ENCODE measurements at places on chromosomes 7 and 10.
A peak's percentile ranks its signal among the peaks of the same experiment; 100 is the strongest.

DNA sequence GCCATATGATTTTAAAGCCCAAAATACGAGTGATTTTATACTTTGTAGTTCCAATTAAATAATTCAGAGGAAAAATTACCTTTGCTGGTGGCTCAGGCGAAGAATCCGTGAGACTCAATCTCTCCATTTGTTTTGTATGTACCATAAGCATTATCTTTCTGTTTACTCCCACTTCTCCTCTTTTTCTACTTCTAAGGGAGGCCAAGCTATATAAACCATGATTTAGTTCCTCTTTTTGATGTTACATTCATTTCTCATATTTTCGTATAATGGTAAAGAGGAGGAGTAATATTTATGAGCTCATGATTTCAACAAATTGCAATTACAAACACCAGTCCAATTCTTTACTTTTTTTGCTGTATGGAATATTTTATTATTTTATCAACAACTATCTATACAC, 50.6 kb upstream of the TES start:
- DNase-seq = no peak

DNA sequence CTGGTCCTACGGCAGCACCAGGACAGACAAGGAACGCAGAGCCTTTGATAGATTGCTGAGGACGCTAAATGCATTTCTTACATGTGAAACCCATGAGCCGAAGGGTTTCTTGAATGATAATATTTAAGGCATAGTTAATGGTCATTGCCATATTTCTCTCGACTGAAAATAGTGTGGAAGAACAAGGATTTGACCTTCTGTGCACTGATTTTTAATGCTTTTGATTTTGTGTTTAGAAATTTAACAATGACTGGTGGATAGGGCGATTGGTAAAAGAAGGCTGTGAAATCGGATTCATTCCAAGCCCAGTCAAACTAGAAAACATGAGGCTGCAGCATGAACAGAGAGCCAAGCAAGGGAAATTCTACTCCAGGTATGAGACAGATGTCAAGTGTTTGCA, 150.8 kb downstream of the NSUN6 start:
- DNase-seq = no peak

DNA sequence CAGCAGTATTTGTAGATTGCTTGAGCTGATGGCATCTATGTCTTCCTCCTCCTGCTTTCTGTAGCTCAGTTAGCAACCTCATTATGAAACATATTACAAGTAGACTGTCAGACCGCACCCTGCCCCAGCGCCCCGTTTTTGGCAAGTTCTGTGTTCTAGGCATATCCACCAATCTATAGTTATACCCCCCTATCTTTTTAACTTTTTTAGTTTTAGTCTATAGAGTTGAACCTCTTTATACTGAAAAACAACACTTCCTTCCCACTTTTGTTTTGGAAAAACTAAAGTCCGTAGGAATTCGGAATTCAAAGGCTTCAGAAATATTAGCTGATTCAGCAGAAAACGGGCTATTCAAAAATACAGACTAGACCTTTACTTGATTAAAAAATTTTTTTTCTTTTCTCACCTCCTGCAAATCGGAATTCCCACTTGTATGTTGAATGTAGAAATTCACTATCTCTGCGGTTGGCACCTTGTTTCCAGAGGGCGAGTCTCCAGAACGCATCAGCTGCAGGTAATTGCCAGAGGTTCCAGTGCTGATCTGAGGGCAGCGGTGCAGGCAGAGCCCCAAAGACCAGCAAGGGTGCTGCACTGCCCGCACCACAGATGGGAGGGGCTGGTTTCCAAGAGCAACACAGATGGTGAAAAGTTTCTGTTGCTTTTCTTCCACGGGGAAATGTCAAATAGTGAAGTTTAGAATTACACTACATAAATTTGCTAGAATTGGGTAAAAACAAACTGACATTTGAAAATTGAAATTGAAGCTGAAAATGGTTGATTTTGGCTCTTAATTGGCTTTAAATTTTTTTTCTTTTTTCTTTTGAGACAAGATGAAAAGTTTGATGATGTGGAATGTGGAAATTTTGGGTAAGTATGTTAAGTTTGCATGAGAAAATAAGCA, 2.2 kb upstream of the FZD8 start:
- DNase-seq = no peak

DNA sequence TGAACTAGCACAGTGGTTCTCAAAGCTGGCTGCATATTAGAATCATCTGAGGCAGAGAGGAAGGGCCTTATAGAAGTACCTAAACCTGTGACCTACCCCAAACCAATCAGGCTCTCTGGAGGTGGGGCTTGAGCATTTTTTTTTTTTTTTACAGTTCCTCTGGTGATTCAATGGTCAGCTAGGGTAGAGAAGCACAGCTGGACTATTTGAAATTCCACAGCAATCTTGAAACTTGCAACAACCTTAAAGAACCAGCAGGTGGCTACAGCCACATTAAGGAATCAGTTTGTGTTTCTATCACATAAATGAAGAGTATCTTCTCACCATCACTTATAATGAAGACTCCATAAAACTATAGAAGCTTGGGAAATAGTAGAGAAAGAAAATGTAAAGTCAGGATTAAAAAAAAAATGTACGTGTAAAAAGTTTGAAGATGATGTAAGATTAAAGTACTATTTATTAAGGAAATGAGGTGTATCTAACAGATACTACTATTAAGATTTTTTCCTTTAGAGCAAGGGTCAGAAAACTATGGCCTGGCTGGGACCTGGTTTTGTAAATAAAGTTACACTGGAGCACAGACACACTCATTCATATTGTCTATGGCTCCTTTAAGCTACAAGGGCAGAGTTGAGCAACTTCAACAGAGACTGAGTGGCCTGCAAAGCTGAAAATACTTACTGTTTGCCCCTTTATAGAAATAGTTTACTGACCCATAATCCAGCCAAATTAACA, 3.8 kb downstream of the RTKN2 start:
- DNase-seq = no peak

- no peak for DNase-seq
Observed at GRCh38 chr7:128933180-128933891, 4.4 kb upstream of the IRF5 start.

GRCh38 chr7:1940402-1940786, 270.3 kb downstream of the ELFN1 start:
- no peak for DNase-seq

GRCh38 chr10:80144067-80144695, 11.7 kb downstream of the PLAC9 start:
- no peak for DNase-seq

DNA sequence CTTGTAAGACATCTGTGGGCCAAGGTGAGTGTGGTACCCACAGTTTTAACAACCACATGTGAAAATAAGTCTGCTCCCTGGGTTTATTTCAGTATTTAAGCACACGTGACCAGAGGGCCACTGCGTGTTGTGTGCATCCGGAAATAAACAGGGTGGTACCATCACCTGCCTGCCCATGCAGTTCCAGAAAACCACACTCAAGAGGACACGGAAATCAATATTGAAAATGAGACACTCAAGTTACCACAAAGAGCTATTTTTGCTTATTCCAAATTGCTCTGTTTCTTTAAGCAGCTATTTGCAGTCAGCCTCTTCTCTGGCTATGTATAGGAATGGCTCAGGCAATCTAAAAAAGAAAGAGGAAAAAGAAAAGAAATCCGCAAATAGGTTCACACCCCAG, 71.8 kb upstream of the LOXL4 start:
- no peak for DNase-seq

GRCh38 chr7:132618956-132619305, 42.7 kb upstream of the PLXNA4 start:
- no peak for DNase-seq

DNA sequence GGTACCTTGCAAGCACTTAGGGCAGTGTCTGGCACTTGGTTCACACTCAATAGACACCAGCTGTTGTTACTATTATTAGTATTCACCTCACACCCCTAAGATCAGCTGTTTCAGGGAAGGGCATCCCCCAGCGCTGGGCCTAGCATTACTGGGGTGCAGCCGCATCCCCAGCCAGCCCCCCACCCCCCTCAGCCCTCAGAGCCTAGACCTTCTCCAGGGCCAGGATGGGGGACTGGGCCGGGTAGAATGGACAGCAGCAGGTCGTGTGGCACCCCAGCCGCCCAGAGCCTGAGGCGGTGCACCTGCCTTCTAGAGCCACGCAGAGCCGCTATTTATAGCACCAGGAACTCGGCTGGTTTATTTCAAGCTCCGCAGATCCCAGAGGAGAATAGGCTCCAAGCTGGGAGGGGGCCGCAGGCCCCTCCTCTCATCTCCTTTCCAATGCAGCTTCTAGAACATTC, 60.5 kb downstream of the GTF2IRD1 start:
- DNase-seq = no peak

GRCh38 chr7:95404316-95404865, 8.2 kb upstream of the PON3 start:
- no peak for DNase-seq

DNA sequence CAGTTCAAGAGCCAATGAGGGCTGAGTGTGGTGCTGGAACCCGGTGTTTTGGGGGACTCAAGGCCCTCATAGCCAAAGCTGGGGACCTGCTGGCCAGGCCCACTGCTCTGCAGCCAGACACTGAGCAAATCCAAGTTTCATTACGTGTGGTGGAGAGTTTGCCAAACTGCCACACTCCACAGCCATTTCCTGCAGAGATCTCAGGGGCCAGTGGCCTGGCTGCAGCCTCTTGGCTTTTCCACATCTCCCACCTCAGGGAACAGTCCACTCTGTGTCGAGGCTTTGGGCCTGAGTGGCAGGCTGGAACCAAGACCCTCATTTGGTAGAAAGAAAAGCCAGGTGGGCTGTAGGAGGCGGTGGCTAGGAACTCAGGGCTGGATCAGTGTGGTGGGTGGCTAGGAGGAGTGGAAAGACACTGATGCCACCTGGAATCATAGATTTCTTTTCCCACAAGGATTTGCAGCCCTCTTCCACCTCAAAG, 3.2 kb downstream of the HOXA11 start:
- no peak for DNase-seq

GRCh38 chr10:132392811-132393694, 3.9 kb upstream of the PWWP2B start:
- no peak for DNase-seq

GRCh38 chr10:44959247-44960087, at the start of gene RASSF4:
Gene RASSF4, plus strand, starts transcription at chr10:44959802. Its CDS starts 10,401 bp downstream, at chr10:44970203.
- DNase-seq = peak; percentile 68

DNA sequence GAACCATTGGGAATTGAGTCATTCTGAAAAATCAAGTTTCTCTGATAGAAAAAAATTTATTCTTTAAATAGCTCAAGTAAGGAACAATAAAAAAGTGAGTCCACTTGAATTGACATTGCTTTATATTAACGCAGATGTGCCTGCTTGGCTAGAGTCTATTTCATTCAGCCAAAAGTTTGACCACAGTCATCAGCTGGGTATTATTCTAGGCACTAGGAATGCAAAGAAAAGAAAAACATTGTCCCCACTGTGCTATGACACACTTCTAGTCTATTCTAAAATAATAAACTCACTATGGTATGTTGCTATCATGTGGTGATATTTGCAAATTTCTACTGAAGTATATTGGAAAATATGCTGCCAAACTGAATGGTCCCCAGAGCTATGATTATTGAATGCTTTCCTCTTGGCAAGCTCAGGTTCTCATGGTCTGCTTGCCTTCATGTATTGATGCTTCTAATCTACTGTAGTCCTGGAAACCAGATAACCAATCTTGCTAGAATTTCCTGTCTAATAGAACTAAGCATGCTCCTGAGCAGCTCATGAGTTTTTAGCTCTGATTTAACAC, 8.3 kb downstream of the SFRP4 start:
- DNase-seq = no peak

- DNase-seq = no peak
Observed at GRCh38 chr10:113920875-113921274, 66.4 kb downstream of the NHLRC2 start.

GRCh38 chr10:30114401-30114800, 55.0 kb upstream of the JCAD start:
- no peak for DNase-seq

GRCh38 chr10:10626734-10627133, 390.9 kb upstream of the CELF2 start:
- DNase-seq = no peak

DNA sequence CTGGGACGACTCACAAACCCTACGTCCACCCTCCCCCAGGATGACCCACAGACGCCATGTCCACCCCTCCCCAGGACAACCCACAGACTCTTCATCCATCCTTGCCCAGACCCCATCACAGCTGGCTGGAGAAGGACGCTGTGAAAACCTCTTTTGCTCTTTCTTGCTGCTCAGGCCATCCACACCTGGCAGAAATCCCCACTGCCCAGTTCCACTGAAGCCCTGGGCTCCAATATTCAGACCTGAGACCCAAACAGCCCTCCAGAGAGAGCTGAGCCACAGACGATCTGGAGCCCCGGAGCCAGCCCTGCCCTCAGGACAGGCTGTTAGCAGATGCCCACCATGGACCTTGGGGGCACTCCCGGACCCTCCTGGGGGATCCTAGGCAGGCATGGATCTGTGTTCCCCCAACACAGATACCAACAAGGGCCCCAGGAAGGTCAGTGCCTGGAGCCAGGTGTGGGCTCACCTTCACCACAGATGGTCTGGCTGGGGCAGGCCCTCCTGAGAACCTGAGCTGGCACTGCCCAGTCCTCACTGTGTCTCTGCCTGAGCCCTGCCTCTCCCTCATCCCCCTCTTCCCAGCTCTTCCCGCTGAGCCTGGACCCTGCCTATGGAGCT, 226.2 kb downstream of the PTPRN2 start:
- no peak for DNase-seq

DNA sequence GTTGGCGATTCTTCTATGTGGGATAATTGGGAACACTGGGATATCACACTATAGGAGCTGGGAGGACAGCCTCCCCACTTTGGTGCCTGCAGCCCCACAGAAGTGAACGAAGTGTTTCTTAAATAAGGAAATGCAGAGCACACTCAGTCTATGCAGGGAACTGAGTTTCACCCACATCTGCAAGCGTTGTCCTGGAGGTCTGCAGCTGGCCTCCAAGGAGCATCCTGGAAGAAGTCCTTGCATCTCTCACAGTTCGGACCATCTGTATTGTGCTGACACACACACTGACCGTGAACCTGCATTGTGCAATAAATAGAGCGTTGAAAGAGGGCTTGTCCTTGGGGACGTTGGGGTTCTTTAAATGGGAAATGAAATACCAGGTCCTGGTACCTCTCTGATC, 25.8 kb downstream of the LAMB4 start:
- no peak for DNase-seq

DNA sequence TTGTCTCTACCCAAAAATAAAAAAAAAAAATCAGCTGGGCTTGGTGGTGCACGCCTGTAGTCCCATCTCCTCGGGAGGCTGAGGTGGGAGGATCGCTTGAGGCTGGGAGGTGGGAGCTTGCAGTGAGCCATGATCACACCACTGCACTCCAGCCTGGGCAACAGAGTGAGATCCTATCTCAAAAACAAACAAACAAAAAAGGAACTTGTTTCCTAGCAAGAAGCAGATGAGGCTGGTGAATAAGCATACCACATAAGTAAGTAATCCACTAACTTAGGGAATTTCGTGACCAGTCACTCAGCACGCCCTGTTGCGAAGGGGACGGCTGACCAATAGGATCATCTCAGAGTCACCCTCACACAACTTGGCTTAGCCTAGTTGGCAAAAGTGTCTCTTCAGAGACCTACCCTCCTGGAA, 64.6 kb downstream of the CUX1 start:
- no peak for DNase-seq

Measured in NT2/D1 (cell line).